H7 (cell line): ENCODE measurements at places on chromosomes 13 and 19.

- DNase-seq = no peak
These were observed 75.6 kb upstream of the KLF5 start for GRCh38 chr13:72983085-72983768.

- peak; percentile 8 for DNase-seq
These were observed 291.2 kb downstream of the DCT start for GRCh38 chr13:94188201-94188854.

DNA sequence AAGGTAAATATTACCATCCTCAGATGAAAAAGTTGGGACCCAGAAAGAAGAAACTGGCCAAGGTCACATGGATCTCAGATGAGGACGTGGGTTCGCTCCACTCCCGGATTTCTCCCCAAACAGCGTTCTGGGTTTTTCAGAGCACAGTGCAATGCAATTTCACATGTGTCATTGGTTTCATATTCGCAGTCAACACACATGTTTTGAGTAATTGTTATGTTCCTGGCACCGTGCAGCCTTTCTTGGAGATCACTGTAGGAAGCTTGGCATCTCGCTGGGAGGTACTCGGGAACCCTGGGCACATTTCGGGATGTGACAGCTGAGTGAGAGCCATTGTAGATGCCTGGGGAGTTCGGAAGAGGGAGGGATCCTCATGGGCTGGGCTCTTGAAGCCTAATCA lies 26.2 kb upstream of the CEBPG start:
- DNase-seq = no peak

DNA sequence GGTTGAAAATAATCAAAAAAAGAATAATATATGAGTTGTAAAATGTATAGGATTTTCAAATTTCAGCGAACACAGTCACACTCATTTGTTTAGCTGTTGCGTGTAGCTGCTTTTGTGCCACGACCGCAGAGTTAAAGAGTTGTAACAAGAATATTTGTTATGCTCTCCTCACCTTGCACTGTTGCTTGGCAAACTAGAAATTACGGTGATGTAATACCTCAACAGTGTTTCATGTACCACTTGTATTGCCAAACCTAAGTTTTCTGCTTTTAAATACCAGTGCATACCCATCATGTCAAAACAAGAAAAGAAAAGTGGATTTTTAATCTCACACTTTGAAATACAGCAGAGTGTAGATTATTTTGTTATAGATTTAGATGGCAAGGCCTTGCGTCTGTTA lies 201.1 kb downstream of the NBEA start:
- DNase-seq = no peak

DNA sequence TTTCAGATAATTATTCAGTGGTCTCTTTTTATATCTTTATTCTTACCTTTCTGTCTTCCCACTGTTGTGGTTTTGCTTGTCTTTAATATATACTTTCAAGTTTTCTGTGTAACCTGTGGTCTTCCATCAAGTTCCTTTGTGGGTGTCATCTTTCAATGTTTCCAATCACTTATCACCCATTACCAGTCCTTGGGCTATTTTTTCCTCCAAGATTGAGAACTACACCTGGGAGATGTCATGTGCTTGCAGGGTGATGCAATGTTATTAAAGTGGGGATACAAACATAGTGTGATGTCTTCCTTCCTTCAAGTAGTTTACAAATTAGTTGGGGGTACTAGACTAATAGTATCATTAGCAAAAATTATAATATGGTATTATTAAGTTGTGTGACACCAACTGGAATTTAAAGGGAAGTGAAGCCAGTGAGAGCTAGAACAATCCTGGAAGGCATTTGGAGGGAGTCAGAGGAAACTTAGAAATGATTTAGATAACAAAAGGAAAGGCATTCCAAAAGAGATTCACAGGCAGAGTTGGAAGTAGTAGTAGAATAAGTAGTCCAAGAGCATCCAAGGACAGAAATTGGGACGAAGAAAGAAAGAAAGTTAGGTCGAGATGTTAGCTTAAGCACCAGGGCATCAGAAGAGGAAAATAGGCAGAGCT lies 3.4 kb downstream of the FNDC3A start:
- peak; percentile 12 for DNase-seq

- no peak for DNase-seq
These were observed 58.3 kb upstream of the ZNF507 start for GRCh38 chr19:32287086-32287485.
